Frontal cortex (tissue), 4 donors: ENCODE measurements at places on chromosomes 2 and 18.

DNA sequence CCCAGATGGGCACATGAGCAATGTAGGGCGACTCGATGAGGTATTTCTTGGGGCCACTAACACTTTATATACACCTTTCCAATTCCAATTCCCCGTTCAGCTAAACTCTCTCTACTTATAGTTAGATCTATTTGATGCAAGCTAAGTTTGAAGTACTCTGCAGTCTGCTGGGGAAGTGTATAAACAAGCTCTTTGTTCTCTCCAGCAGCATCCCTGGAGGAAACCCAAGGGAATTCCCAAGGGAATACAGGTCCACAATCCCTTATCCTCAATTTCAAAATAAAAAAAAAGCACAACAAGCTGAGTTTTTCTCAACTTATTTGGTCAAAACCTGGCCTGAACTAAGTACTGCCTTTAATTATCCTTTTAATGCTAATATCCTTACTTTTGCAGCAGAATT, 433.3 kb downstream of the NBAS start:
- DNase-seq = no peak

GRCh38 chr18:32439241-32439640, 31.4 kb downstream of the GAREM1 start:
- DNase-seq = no peak

- no peak for DNase-seq
These were observed 251.0 kb upstream of the CWC22 start for GRCh38 chr2:180258041-180258537.

- DNase-seq = no peak
These were observed 299.1 kb downstream of the PAX3 start for GRCh38 chr2:221999717-222000116.

GRCh38 chr18:30177056-30177455, 865.5 kb downstream of the DSC3 start:
- no peak for DNase-seq

DNA sequence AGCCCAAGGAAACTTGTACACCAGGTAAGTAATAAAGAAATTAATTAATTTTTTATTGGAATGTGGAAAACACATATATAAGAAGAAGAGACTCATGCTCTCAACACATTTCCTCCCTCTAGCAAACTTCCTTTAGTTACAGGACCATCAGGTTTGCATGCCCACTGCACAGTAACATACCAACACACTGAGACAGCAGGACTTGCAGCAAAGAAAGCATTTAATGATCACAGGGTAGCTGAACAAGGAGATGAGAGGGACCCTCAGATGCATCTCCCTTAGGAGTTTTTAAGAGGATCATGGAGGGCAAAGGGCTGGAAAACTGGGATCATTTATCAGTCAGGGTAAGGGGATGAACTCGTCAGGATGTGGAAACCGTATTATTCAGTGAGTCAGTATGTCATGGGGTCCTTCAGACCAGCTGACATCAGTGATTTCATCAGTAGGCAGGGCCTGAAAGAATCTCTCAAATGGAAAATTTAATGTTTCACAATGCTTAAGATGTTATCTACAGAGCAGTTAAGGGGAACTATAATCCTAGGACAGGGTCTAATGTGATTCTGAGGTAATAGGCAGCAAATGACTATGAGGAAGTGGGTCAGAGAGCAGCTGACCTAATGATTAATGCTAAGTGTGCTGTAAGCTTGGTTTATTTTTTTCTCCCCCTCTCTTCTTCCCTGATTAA, 193.8 kb upstream of the RND3 start:
- DNase-seq = no peak

DNA sequence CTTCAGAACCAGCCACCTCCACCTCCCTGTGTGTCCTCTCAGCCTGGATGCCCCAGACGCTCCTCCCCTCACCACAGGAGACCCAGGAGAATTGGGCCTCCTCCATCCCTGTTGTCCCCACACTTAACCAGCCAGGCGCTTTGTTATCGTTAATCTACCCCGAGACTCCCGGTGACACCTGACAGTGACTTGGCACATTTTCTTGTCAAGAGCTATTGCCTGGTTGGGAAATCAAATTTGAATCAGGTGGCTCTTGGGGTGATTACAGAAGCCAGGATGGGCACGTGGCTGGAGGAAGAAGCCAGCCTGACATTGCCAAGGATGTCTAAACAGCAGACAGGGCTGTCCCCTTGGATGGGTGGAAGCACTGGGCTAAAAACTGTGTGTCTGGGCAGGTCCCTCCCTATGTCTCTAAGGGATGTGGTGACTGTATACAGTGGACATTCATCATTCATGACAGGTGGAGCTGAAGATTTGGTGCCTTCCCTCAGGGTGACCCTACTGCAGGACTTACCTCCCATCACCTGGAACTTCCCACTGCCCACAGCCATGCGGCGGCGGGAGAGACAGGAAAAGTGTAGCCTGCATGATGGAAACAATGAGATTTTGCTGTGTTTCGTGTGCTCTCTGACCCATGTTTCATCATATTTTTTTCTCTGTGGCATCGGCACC, 157.2 kb upstream of the CAPN13 start:
- DNase-seq = no peak

- no peak for DNase-seq
These were observed 286.0 kb downstream of the ZEB2 start for GRCh38 chr2:144233733-144234541.

GRCh38 chr18:11316546-11316945, 167.2 kb upstream of the PIEZO2 start:
- no peak for DNase-seq

DNA sequence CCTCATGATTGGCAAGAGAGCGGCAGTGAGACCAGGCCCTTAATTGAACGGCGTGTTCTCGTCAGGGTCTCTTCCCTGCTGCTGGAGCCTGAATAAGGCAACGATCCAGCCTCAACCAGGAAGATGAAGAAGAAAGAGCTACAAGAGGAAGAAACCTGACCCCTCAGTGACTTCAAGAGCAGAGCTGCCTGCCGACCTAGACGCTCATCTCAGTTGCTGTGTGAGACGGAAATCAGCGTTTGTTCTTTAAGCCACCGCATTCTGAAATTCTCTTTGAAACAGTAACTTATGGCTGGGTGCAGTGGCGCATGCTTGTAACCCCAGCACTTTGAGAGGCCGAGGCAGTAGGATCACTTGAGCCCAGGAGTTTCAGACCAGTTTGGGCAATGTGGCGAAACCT, 29.6 kb upstream of the KCNG3 start:
- no peak for DNase-seq

DNA sequence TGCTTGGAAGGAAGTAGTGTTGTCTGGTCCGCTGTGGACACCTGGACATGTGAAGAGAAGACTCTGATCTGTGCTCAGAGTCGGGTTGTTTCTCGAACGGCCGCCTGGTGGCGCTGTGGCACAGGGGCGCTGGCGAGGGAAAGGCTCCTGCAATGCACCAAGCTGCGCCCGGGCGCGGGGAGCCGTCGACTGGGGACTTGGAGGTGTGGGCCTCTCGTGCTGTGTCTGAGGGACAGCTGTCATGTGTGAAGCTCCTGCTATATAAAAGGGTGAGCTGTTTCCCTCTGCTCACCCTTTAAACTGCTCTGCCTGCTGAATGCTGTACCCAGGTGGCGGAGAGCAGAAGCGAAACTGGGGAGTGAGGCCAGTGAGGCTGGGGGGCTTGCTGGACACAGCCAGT, 44.0 kb downstream of the GNAL start:
- peak; percentile 73 for DNase-seq

- no peak for DNase-seq
These were observed 5.5 kb downstream of the SULT1C4 start for GRCh38 chr2:108383146-108383830.

DNA sequence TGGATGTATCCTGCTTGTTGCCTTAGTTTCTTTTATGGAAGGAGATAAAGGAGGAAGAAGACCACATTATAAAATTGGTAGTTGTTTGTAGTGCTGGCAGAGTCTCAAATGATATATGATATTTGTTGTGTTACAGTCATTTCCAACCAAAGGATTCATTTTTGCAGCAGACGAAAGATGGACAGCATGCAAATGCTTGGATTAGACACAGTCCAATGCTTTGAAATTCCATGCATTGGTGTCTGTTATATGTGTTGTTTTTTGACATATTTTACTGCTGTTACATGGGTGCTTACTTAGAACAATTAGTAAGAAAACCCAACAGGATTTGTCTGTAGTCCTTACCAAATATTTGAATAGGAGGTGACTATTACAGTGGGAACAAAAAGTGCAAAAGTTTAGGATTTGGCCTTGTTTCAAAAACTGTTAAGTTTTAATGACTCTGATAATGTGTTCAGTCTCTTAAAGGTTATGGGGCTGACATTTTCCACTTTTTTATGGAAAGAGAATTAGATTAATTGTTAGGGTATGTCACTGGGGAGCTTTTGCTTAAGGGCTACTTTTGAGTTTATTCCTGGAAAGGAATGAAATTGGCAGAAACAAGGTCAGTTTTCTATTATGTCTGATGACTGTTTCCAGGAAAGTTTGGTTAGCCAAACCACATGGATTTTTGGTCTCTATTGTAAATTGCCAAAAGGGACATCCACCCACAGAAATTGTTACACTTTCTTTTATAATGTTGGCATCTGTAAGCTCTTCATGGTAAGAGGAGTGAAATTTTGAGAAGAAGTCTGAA, 229.4 kb upstream of the MMADHC start:
- DNase-seq = no peak

- no peak for DNase-seq
These were observed 169.4 kb downstream of the LDLRAD4 start for GRCh38 chr18:13387855-13388548.

- DNase-seq = no peak
These were observed 92.1 kb downstream of the ACKR3 start for GRCh38 chr2:236661762-236662110.

DNA sequence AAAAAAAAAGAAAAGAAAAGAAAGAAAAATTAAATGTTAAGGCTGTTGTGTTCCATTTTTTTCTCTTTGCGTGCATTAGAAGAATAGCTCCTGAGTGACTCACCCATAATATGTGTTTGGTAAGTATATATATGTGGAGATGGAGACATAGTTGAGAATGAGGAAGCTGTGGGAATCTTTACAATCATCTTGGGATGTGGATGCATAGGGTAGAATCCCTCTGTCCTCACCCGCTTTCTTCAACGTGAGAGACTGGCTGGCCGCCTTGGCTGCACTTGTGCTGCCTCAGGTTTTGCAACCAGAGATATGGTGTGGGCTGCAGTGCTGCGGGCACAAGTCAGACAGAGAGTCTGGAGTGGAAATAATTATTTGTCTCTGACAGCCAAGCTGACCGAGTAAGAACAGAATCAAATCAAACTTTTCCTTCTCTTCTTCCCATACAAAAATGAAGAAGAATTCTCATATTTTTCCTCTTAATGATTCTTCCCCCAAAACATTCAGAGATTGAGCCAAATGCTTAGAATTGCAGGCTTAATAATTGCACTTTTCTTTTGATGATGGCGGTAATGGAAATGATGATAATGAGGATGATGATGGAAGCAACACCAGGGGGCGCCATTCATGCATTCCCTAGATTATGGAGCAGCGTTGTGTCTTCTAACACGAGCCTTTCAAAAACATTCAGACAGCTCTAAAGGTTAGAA, 48.5 kb downstream of the SERPINB7 start:
- no peak for DNase-seq

- no peak for DNase-seq
These were observed 85.9 kb downstream of the ZNF407 start for GRCh38 chr18:74683573-74683972.

GRCh38 chr2:231709636-231709980, 1.3 kb downstream of the PTMA start:
- no peak for DNase-seq

DNA sequence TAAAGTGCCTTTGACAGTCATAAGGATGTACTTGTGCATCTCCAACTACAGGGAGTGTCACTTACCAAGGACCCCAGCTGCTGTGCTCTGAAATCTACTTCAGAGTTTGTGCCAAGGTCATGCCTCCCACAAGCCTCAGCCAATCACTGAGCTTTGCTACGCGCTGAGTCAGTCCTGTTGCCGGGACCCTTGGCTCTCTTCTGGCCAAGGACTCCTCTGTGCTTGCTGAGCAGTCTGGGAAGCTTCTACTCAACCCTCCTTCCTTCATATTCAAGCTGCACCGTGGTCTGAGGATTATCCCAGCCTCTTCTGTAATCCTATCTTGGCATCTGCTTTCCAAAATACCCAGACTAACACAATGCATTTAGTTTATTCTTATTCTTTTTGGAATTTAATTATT, 398.9 kb upstream of the FANCL start:
- DNase-seq = no peak

DNA sequence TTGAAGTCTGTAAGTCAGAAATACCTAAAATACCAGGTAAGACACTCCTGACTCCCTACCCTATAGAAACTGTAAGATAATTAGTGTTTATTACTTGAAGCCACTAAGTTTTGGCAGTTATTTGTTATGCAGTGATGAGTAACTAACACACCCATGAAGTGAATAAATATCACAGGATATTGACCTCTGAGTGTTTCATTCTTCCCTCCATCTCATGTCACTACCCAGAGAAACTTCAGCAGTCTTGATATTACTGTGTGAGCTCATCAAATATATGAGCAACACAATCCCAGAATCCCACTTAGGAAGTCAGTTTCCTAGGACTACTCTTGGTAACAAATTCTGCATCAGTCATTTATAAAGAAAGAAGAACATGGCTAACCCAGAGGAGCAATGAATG, 529.7 kb downstream of the FBXO15 start:
- DNase-seq = no peak

DNA sequence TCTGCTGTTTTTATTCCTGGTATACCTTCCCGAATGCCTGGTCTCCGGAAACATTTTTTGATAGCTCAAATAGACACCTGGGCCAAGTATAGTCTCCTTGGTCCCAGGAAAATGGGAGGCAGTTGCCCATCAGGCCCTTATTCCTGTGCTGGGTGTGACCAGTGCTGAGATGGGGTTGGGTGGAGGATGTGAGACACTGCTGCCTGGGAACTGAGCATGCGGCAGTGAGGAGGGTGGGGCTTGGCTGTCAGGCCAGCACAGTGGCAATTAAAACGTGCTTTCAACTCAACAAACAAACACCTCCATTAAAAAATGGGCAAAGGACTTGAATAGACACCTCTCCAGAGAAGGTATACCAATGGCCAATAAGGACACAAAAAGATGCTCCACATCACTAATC, 12.5 kb downstream of the KLHL29 start:
- no peak for DNase-seq
